Regular cardiac myocyte (primary cell): ENCODE measurements at places on chromosomes 6 and 20. TPM values are rescaled to one million over a fixed set of nuclear protein-coding genes. Genes with fewer than 3 reads are reported as not detected.

Gene RIPPLY2
- not detected in 2 replicates for total RNA-seq

Gene JAG1
- 101 and 117 TPM in 2 replicates for total RNA-seq

Gene SLC22A3
- 1.7 and 2.3 TPM in 2 replicates for total RNA-seq

Gene GATA5
- total RNA-seq = not detected in 2 replicates

Gene LY6G6D
- total RNA-seq = not detected in 2 replicates
